ENCODE measurements at places on chromosomes 3 and 15.
A peak's percentile ranks its signal among the peaks of the same experiment; 100 is the strongest.

DNA sequence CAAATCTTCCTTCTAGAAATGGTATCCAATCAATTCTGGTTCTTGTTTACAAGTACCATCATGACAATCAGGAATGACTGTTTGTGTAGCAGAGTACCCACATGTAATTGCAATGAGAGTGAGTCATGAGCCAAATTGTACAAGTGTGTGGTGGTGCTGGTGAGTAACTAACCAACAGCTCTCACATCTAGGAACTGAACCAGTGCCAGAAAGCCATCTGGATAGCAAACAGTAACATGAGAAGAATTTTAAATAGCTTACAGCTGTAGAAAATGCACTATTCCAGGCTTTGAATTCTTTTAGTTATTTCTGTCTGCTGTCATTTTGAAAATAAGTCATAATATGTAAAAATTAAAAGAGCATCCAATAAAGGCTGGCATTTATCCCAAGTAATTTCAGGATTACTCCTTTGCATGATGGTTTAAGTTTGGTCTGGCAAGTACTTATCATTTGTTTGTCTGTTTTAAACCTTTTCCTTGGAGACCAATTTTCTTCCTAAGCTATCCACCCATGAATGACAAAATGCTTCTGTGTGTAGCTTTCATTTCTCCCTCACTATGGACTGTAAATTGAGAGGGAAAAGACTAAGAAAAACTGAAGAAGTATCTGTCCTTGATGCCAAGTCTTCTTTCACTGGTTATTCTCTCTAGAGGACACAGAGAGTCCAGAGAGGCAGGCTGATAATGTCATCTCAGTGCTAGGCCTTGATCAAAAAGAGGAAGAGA, 60.0 kb downstream of the PIK3CB start:
- DNase-seq: peak; percentile 55

- DNase-seq: no peak
These were observed 174.4 kb upstream of the LPP start for GRCh38 chr3:187979564-187979963.

GRCh38 chr3:139974809-139975425, 39.9 kb downstream of the CLSTN2 start:
- DNase-seq: no peak

- no peak for DNase-seq
These were observed 7.5 kb upstream of the PLA2G4D start for GRCh38 chr15:42101861-42102260.

DNA sequence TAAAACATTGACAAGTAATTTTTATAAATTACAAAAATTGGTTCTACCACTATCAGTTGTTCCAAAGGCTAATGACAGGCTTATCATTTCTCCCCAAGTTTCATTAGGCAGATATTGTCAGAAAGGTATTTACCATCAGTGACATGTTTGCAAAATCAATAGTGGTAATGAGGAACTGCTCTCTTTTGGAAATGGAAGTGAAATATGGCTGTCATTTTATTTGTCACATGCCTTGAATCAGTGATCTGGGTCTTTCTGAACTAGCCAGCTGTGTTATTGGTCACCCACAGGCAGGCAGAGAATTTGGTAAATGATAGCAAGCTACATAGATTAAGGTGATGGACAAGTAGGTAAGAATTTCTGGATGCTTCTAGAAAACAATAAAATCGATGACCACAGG, 268.0 kb upstream of the ARHGEF26 start:
- DNase-seq: no peak

DNA sequence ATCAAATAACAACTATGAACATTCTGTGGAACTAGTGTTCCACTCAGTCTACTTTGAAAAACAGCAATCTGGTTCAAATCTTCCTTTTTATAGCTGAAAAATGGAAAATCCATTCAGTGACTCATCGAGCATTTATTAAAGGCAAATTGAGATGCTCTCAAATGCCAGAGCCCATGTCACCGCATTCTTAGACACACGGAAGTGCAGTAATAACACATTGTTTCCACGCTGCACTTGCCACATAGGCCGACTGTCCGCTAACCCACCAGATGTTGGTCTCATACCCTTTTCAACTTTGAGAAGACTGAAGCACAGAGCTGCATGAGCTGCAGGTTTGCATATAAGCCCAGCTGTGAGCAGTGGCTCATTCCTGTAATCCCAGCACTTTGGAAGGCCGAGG, 95.9 kb downstream of the TMEM266 start:
- no peak for DNase-seq

GRCh38 chr15:59170295-59171066, 36.2 kb upstream of the LDHAL6B start:
- no peak for DNase-seq

DNA sequence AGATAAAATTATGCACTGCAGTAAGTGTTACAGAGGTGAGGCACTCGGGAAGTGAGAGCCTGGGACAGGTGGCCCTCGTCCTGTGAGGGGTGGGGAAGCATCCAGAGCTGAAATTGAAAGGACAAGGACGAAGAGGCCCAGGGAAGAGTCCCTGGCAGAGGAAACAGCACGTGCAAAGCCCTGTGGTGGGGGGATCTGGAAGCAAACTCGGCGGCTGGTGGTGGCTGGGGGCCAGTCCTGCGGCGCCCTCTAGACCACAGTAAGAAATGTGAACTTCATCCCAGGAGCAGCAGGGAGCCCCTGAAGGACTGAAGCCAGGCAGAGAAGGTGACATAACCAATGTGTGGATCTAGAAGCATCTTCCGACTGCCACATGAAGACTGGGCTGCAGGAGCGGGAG, 42.8 kb downstream of the GRIP2 start:
- no peak for DNase-seq

DNA sequence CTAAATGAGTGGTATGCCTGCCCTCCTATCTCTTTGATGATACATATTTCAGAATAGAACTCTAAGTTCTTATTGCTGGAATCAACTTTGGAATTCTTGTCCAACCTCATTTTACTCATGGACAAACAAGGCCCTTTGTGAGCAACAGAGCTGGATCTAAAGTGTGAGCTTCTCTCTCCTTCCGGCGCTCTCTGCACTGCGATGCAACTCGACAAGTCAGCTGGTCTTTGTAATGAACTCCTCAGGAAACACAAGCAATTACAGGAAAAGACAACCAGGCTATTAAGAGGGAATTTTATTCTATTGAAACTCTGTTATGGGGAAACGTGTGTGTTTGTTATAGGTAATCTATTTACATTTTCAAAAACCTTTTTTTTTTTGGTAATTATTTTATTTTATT, 20.3 kb upstream of the NRROS start:
- DNase-seq: no peak

- no peak for DNase-seq
These were observed 38.3 kb downstream of the COMMD2 start for GRCh38 chr3:149713730-149714654.

GRCh38 chr15:38688761-38689160, 124.1 kb upstream of the RASGRP1 start:
- peak; percentile 86 for DNase-seq

- no peak for DNase-seq
These were observed 62.8 kb upstream of the PROK2 start for GRCh38 chr3:71847794-71848193.

DNA sequence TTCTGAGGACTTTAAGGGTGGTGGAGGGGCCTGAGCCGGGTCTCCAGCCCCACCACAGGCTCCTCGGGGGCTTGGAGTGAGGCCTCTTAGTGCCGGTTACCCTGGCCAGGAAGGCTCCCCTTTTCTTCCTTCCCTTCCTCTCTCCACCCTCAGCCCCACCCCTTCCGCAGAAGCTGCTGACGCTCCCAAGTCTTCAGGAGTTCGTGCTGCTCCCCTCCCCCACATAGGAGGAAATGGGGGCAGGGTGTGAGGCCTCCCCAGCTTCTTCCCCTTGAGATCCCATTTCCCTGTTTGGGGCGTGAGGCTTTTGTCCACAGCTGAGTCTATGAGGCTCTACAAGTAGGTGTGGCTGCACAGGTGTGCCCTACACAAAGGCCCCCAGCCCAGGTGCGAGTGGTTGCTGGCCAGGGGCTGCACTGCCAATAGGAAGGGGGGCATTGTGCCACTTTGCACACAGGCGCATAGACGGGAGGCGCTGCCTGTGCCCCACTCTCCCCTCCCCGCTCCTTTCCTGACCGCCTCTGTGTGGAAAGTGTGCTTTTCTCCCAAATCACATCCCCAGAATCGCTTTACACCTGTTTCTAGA, 915 bp upstream of the CALML4 start:
- no peak for DNase-seq

DNA sequence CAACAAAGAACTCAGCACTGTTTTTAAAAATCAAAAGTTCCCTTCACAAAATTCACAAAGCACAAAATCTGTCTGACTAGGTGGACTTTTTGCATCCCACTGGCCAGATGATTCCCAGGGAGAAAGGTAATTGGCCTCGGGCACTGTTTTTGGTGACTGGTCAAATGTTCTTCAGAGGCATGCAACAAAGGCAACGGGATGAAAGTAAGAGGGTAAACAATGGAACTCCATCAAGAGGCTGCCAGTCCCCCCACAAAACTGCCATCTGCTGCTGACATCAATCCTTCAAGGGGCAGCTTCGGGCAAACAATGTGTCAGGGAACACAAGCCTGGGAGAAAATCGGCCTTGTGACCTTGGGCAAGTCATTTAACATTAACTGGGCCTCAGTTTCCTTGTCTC, 3.3 kb downstream of the SRGAP3 start:
- no peak for DNase-seq

- DNase-seq: no peak
These were observed 29.9 kb downstream of the EIF2AK4 start for GRCh38 chr15:39963786-39964185.

GRCh38 chr3:38111696-38112377, 25.1 kb downstream of the ACAA1 start:
- no peak for DNase-seq

GRCh38 chr15:58908550-58909309, 24.7 kb downstream of the SLTM start:
- no peak for DNase-seq

- DNase-seq: no peak
These were observed 630.8 kb upstream of the KCNMB2 start for GRCh38 chr3:177905173-177906125.

GRCh38 chr3:144511346-144511745, 539.7 kb downstream of the DIPK2A start:
- DNase-seq: no peak

DNA sequence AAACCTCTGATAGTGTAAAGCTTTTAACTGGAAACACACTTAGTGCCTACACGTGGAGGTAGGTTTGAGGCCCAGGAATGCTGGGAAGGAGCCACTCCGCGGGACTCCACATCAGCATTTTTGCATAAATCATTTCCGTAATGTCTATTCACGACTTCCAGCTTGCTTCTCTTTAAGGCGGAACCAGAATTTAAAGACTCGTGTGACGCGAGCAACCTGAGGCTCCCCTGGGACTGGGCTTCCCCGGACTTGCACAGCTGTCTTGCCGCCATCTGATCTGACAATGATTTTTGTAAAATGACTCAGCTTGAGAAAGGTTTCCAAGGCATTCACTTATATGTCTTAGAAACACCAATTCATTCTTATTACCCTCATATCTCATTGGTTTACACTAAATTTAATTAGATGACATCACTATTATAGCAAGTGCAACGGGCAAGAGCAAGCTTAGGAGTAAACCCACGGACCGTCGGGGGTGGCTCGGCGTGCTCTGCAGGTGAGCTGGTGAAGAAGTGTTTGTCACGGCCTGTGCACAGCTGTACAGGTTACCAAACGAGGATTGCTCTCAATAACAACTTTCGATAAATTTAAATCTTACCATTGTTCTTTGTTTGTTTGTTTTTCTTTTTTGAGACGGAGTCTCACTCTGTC, 95.2 kb downstream of the CHSY1 start:
- no peak for DNase-seq

GRCh38 chr3:64327100-64327804, 102.0 kb upstream of the PRICKLE2 start:
- DNase-seq: no peak

DNA sequence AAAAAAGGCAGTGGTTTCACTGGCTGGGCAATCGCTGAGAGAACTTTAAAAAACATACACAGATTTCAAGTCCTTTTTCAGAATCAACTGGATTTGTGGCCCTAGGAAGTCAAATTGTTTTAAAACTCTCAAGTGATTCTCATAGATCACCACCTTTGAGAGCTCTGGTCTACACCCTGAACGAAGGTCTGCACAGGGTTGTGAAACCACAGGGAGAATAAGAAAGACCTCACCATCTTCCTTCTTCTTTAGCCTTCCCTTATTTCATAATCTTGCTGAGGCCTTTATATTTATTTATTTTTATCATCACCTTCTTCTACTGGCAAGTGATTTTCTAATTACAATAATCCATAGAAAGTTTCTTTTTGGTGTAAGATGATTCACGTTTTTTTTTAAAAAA, 58.1 kb downstream of the FOXP1 start:
- DNase-seq: no peak

GRCh38 chr15:74795966-74796625, 14.2 kb downstream of the CSK start:
- DNase-seq: peak; percentile 79

DNA sequence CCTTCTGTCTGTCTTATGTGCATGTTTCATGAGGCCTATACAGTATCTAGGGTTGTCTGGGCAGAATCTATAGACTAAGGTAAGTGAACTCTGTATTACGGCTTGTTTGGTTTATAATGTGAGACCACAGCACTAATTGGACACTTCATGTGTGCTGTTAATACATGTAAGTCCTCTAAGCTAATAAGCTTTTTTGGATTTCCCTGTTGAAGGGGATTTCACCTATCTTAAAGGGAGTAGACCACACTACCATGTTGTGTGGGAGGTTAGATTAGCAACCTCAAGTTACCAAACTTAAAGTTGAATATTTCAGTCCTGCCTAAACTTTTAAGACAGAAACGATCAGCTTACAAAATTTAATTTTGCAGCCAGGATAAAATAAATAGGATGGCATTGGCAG, 189.8 kb upstream of the GOLIM4 start:
- no peak for DNase-seq

GRCh38 chr3:53974324-53974723, 82.7 kb upstream of the SELENOK start:
- DNase-seq: no peak

DNA sequence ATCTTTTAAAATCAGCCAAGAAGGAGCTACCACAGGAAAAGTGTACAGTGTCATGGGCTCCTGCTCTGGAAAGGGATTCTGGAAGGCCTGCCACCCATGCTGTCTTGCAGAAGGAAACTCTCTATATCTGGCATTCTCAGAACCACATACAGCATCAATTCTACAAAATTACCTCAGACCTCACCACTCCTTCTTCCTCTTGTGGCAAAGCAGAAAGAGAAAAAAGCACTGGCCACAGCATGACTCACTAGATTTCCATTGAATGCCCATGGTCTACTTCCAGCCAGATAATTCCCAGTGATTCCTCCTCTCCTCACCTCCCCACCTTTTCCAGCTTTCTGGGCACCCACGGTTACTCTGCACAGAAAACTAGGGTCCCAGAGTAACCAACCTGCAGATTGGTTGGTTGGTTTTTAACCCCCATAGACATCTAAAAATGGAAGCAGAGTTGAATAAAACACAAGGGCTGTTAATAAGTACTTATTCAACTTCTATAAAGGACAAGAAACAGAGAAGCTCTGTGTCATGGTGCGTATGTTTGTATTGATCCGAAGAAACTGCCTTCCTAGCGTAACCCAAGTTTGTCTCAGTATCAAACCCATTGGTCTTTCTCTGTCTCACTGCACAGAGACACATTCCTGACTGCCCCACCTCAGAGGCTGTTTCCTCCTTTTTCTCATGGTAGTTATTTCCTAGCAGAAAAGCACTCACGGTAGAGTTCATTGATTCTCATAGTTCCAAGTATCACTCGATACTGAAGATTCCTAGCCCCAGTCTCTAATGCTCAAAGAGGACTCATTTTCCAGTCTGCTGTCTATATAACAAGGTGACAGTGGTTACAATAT, 67.7 kb downstream of the LDHAL6B start:
- DNase-seq: no peak

GRCh38 chr3:138078901-138079344, 36.5 kb downstream of the DZIP1L start:
- peak; percentile 57 for DNase-seq

Measured in activated CD4-positive, alpha-beta T cell treated with anti-CD3 and anti-CD28 coated beads for 36 hours (primary cell).